ENCODE measurements at places on chromosomes 16 and 17. TPM values are rescaled to one million over a fixed set of nuclear protein-coding genes. Genes with fewer than 3 reads are reported as not detected.

Gene OR1A1
- total RNA-seq = not detected

Gene PRR11
- 6.3 TPM for total RNA-seq

Gene TUBB3
- 33.5 TPM for total RNA-seq

Gene INTS2
- 11.8 TPM for total RNA-seq

Gene PRMT7
- 22.0 TPM for total RNA-seq

Gene MRPL38
- total RNA-seq = 28.2 TPM

Gene PLA2G10
- total RNA-seq = not detected

Gene AIPL1
- not detected for total RNA-seq

Gene KRT39
- not detected for total RNA-seq

Gene PIRT
- total RNA-seq = not detected

Gene TMC6
- 20.9 TPM for total RNA-seq

Gene CDH15
- under 0.01 TPM for total RNA-seq

Gene HAS3
- total RNA-seq = 1.4 TPM

Gene PRKCB
- not detected for total RNA-seq

Gene TBC1D3K
- not detected for total RNA-seq

Gene DPEP3
- 0.20 TPM for total RNA-seq

Gene GNAO1
- not detected for total RNA-seq

Gene KRT20
- not detected for total RNA-seq

Gene MARVELD3
- 0.22 TPM for total RNA-seq

Gene TP53TG3D
- 0.20 TPM for total RNA-seq

Gene GRB7
- 0.22 TPM for total RNA-seq

Gene MEFV
- not detected for total RNA-seq

Gene TSEN54
- 7.4 TPM for total RNA-seq

Gene CCL22
- total RNA-seq = not detected

Gene UTP18
- total RNA-seq = 26.2 TPM

Gene FBXW10
- total RNA-seq = not detected

Gene EME1
- total RNA-seq = 0.79 TPM

Gene PIMREG
- total RNA-seq = 10.5 TPM

Gene KRTAP17-1
- total RNA-seq = not detected

Gene ZG16
- total RNA-seq = not detected

Gene MMP28
- 0.40 TPM for total RNA-seq

Gene KSR1
- 18.1 TPM for total RNA-seq

Gene CLDN7
- total RNA-seq = 7.0 TPM

Gene SLC38A7
- total RNA-seq = 27.4 TPM

Gene OR1D5
- total RNA-seq = not detected

Gene CCL7
- not detected for total RNA-seq

Gene ABCC11
- not detected for total RNA-seq

Gene MCRIP1
- 93.7 TPM for total RNA-seq

Gene TMIGD1
- total RNA-seq = not detected

Gene SLC6A2
- total RNA-seq = not detected

Gene FNDC8
- not detected for total RNA-seq

Gene RTN4RL1
- 0.40 TPM for total RNA-seq

Gene TMC8
- 0.20 TPM for total RNA-seq

Data from lung microvascular endothelial cell (primary cell).